ENCODE measurements at places on chromosomes 6 and 20.

DNA sequence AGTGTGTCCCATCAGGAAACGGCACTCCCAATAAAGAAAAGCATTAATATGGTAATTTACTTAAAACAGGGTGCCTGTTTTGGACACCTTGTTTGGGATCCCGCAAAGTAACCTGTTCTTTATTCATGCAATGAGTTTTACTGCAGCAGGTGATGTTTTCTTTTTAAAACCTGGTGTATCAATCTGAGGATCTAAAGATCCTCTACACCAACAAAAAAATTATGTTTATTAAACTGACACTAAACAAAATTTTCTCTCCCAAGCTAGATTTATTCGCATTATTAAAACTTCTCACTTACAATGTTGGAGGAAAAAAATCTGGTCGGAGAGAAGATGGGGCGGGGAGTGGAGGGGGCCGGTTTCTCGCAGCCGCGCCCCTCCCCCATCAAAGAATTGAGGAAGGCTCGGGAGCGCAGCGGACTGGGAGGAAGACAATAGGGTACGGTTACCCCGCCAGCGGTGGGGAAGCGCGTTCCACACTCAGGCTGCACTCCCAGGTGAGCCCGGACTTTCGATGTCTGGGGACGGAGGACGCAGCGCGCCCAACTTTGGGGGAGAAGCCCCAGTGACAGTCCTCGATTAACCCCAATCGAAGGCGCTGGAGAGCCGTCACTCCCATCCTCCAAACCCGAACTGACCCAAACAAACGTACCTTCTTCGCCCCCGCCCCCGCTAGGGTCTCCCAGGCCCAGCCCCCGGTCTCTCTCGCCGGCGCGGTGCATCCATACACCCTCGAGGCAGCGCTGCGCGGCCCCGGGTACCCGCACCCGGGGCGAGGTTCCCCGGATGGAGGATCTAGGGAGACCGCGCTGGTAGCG, 1.3 kb downstream of the CD24 start:
- peak; percentile 63 for DNase-seq

GRCh38 chr6:118171852-118172251, 264.8 kb downstream of the SLC35F1 start:
- DNase-seq, result no peak

DNA sequence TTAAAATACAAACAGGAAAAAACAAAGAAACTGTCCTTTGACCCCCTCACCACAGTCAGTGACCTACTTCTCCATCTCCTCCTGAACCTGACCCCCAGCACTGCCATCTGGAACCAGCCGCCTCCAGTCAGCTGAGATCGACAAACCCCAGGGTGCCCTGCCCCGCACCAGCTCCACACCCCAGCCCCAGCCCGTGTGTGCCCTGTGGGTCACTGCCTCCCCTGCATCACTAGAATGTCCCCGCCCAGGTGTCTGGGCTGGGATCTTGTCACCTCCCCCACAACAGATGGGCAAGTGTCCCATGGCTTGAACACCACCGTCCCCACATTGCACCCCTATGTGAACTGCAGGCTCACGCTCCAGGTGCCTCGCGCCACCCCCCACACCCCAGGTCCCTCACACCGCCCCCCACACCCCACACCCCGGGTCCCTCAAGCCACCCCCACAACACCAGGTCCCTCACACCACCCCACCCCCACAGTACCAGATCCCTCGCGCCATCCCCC, 13.3 kb downstream of the TAF4 start:
- no peak for DNase-seq

GRCh38 chr6:164294047-164294784, 879.7 kb downstream of the QKI start:
- no peak for DNase-seq

- DNase-seq, result no peak
Measured at GRCh38 chr6:129194306-129194941, 311.5 kb downstream of the LAMA2 start.

GRCh38 chr6:142530566-142530965, 228.8 kb downstream of the ADGRG6 start:
- no peak for DNase-seq

DNA sequence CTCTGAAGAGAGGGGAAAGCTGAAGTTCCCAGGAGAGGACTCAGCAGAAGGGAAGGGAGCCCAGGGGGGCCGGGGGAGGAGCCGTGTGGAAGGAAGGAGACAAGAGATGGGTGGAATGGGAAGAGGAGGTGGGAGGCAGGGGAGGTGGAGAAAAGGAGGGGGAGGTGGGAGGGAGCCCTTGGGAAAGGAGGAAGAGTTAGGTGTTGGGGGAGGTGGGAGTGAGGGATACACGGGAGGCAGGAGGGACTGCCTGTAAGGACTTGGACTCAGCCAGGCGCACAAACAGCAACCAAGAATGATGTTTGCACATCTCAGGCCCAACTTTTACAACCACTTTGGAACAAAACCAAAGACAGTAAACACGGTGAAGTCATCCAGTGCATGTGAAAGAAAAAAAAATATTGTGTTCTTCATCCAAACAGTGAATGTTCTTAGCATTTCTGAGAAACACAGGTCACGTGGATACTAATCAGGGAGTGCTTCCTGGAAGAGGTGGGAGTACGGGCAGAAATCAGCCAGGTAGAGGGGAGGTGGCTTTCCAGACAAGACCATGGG, 17.4 kb upstream of the LSM14B start:
- no peak for DNase-seq

DNA sequence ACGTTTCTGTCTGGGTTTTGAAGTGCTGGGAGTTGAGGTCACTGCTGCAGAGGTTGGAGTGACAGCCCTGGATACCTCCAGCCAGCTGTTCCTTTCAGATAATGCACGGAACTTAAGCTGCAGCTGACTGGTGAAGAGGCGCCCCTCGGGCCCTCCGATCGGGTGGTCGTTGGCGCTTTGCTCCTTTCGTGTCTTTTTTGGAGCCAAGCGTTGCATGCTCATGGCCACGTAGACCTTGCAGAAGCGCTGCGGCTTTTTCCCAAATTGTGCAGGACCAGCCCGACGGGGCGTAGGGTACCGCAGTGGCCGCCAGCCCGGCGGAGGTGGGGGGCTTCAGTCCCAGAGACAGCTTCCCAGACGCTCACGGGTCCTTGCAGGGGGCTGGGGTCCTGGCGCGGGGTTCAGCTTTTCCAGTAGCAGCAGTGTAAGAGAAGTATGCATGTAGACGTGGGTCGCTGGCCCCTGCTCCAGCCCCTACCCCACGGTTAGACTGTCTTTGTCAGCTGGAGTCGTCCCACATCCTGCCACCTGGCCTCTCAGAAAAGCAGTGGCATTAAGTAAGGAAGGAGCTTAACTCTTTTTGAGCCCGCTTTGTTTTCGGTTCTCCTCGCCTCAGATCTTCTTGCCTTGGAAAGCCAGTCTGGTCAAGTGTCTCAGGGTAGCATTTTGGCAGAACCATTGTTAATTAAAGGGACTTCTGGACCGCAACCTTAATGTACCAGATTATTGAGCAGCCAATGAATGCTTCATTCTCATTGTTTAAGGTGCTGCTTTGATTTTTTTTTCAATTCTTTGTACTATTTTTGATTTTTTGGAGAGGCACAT, 838 bp downstream of the TNFAIP3 start:
- DNase-seq, result peak; percentile 87

DNA sequence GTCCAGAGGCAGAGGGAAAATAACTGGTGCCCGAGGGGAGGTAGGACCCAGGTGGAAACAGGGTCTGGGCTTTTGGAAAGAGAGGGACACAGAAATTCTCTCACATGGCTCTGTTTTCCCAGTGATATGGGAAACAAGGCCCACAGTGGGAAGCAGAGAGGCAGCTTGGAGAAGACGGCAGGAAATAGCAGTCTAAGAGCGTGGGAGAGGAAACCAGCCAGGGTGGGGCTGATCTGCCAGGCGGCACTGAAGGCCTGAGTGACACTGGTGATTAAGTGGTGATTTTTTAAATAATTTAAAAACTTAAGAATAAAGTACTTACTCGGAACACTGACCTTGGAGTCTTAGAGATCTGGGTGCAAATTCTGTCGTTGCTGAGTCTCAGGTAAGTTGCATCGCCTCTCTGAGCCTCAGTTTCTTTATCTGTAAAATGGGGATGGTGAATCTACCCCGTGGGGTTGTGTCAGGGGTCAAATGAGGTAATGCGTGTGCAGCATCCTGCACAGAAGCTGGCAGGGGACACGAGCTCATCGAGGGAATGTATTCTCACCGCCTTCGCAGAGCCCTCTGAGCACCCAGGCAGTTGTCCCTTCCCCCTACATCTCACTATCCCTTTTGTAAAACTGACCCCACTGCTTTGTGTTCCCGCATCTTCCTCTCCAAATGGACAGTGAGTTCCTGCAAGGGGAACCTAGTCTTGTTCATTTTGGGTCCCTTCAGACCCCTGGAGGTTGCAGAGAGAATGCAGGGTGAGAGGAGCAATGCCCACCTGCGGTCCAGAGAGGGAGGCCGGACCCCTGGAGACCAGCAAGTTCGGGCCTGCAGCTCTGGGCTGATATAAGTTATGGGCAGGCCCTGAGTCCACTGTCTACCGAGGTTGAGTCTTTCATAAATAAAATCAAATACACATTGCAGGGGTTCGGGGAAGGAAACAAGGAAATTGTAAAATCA, 228.6 kb upstream of the PMEPA1 start:
- no peak for DNase-seq

- no peak for DNase-seq
Measured at GRCh38 chr20:8005033-8005432, 14.5 kb downstream of the TMX4 start.

- DNase-seq, result no peak
Measured at GRCh38 chr20:328027-328974, 2.9 kb downstream of the SOX12 start.

DNA sequence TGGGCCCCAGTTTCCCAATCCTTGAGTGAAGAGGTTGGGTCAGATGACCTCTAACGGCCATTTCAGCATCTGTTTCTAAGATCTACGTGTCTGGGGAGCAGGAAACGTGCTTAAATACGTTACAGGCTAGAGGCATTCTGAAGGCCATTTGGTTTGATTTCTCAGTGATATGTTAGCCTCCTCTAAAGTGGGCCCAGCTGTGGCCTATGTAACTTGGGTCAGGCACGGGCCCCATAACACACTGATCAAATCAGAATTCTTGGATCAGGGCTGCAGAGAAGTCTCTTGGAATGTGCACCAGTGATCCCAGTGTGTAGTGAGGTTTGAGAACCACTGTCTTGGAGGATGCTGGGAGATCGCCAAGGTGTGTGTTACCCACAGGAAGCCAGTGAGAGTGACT, 36.1 kb upstream of the TGM3 start:
- DNase-seq, result no peak

- no peak for DNase-seq
Measured at GRCh38 chr6:113511100-113511499, 346.0 kb upstream of the MARCKS start.

- peak; percentile 20 for DNase-seq
Measured at GRCh38 chr20:47358039-47358671, 1.7 kb upstream of the ZMYND8 start.

DNA sequence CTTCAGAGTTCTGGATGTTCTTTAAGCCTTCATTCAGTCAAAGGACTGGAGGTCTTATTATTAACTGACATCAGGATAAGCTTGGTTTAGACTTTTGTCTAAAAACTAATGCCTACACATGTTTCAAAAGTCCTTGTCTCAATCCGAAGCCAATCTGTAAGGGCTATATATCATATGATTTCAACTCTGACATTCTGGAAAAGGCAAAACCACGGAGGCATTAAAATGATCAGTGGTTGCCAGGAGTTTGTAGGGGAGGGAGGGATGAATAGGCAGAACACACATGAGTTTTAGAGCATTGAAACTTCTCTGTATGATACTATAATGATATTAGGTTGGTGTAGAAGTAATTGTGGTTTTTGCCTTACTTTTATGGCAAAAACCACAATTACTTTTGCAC, 1285.8 kb upstream of the CITED2 start:
- DNase-seq, result no peak
